Putamen (tissue), 1 donor: ENCODE measurements at places on chromosomes 16 and 17.

DNA sequence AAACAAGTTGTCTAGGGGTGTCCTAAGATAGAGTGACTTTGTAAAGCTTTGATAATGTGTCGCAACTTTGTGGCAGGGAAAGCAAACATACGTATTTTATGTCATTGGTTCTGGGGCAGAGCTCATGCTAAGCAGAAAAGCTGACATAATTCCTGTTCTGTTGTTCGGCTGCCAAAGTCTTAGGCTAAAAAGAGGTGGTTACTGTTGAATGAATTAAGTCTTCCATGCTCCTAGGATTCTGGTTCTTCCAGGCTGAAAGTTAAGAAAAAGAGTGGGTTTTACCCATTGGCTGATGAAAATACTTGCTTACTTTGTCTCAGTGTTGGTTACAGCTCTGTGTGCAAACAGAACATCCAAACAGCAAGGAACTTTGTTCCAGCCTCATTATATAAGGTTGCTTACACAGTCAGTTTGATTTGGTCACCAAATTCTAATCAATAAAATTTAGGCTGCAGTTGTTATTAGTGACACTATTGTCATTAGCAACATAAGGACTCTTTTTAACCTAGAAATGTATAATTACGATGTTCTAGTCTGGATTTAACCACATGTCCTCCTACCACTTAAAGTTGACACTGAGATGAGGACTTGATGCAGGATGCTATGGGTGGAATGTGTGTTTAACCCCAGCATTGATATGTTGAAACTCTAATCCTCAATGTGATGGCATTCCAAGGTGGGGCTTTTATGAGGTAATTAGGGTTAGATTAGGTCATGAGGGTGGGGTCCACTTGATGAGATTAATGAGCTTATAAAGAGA lies 114.0 kb upstream of the GOT2 start:
- no peak for DNase-seq

GRCh38 chr16:12682432-12683165 lies 121.1 kb downstream of the CPPED1 start:
- DNase-seq = no peak

DNA sequence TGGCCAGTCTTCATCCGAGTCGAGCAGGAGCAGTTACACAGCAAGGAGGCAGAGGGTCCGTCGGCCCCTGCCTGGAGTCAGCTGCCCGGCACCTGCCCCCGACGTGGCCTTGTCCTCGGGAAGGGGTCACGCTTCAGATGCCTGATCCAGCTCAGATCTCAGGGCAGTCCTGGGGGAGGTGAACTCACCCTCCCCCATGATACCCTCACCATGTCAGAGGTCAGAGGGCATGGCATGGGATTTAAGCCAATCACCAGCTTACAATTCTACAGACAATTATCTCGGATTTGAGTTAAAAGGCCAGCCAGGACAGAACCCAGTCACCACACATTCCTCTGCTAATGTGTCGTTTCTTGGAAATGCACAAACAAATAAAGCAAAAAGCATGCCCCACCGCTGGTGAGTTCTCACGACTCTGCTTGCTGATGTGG lies 211.3 kb downstream of the FOXL1 start:
- DNase-seq = no peak

- no peak for DNase-seq
These were observed 605 bp upstream of the ABAT start for GRCh38 chr16:8673611-8674412.
